GM18507 (cell line): ENCODE measurements at places on chromosomes 5 and 9.

DNA sequence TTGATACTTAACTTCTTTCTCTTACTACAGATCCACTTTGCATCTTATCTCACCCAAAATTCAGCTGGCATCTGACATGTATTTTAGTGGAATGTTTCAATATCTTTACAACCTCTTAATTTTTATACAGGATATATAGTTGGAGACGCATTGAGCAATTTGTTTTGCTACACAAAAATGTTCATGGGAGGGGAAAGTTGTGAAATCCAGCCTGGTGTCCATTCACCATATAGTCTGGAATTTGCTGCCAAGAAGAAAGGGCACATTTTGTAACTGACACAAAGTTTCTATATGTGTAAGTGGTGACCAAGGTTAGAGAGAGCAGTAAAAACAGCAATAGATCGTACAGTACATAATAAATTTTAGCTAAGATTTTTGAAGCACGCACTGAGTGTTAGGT, 14.0 kb upstream of the CHD1 start:
- DNase-seq: no peak

DNA sequence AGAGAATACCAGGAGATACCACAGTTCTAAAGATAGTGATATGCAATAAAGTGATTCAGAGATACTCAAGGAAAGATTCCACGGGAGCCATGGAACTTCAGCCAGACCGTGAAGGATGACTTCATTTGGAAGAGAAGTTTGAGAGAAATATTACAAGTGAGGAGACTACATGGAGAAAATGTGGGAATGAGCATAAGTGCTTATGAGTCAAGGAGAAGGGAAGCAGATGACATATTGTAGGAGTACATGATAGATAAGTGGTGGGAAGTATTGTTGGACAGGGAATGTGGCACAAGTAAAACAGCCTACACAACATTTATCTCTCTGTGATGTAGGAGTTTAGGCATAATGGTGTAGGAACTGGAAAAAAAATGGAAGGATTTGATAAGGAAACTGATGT, 122.1 kb upstream of the FBXL17 start:
- DNase-seq: no peak

GRCh38 chr5:134383980-134384697, 12.8 kb downstream of the UBE2B start:
- DNase-seq: no peak

DNA sequence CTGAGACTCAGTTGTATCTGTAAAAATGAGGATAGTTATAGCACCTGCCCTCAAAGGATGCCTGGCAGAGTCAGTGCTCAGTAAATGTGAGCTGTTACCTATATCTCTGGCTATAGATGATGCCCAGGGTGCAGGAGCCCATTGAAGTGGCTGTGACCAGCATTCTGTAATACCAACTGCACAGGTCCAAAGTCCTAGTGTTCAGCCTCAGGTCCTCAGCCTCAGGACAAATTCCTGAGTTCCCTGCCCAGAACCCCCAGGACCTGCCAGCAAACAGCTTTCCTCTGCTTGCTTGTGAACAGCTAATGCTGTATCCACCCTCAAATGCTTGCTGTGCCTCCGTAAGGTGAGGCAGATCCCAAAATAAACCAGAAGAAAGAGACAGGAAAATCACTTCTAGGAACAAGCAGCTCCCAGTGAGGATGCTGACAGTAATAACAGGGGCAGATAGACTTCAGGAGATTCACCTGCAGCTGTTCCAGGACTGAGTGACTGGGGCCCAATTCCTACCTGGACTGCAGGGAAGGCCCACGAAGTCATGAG, 80.8 kb downstream of the SIL1 start:
- DNase-seq: no peak

GRCh38 chr5:146313027-146313426, 25.6 kb upstream of the POU4F3 start:
- no peak for DNase-seq

GRCh38 chr9:83511051-83511450, 27.1 kb downstream of the FRMD3 start:
- peak; percentile 8 for DNase-seq

- no peak for DNase-seq
Measured at GRCh38 chr5:158884827-158885518, 214.7 kb downstream of the EBF1 start.

DNA sequence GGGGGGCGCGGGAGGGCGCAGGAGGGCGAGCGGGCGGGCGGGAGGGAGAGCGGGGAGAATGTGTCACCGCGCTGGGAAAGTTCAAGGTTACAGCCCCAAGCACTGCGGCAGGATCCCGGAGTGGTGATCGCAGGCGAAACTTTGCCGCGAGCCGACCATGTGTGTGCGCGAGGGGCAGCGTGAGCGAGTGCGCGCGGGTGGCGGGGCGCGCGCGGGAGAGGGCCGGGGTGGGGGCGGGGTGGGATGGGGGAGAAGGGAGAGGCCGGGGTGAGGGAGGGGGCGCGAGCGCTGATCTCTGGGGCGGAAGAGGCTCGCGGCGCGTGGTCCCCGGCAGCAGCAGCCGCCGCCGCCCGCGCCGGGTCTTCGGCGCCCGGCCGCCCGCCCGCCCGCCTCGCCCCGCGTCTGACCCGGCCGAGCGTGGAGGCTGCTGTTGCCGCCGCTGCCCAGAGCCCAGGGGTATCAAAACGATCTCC, at the start of gene NFIB:
NFIB (minus strand) TSS at position 191 of the 473 bp plus-strand sequence. CDS start 630 bp downstream, outside the sequence.
- DNase-seq: no peak

DNA sequence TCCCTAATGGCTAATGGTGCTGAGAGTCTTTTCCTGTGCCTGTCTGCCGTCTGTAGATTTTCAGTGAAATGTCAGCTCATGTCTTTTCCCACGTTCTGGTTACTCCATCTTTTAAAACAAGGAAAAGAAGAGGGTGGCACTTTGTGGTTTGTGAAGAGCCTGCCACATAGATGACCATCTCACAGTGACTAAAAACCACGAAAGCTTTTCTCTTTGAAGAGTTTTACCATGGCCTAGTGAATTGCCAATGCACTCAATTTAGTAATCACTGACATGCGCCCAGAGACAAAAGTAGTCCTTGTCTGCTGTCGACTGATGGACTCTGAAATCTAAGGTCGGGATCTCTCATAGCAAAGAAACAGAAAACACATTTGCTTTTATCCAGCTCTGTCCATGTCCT, 50.4 kb downstream of the SPATA31C2 start:
- DNase-seq: no peak

GRCh38 chr5:85077581-85077980, 692.9 kb upstream of the EDIL3 start:
- DNase-seq: no peak

GRCh38 chr9:24090566-24090965, 264.5 kb upstream of the ELAVL2 start:
- DNase-seq: no peak
